ENCODE measurements at places on chromosomes 1 and 21.

DNA sequence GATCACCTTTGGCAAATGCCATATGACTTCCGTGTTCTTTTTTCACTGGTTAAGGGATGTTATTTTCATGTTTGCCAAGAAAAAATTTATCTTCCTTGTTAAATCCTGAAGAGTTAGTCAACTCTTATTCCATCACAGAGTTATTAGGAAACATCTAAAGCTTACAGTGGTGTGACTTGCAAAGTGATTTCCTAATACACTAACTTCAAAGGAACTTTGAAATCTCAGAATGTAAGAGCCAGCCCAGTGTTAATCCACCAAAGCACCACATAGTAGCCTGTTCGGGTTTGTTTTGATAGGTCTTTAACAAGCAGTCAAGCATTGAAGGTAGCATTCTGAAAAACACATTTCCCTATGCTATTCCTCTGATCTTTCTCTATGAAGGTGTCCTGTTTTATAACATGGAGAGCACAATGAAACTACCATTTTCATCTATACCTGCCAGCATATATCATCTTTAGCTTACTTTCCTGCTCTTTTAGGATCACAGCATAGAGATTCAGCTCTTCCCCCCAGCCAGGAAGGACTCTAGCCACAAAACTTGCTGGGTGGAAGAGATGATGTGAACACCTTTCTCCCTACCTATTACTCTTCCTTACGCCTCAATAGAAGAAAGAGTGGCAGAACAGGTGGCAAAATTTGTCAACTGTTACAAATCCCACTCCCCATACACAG lies 82.4 kb upstream of the MAGI3 start:
- no peak for DNase-seq

- no peak for DNase-seq
These were observed 43.9 kb upstream of the USP1 start for GRCh38 chr1:62392951-62393350.

GRCh38 chr1:87064309-87064708 lies 149.9 kb downstream of the HS2ST1 start:
- DNase-seq, result no peak

DNA sequence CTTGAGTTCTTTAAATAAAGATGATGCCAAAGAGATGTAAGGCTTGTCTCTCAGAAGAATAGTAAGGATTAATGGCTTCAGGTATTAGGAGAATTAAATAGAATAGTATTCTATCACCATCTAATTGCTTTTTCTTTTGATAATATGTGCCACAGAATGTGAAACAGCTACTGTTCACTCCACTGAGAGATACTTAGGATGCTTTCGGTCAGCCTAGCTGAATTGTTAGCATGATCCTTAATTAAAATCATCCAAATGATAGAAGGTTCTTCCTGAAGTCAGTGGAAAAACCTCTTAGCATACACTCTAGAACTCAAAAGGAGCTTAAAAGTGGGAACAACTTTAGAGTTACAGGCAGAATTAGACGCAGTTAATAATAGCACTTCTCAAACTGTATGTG lies 97.0 kb downstream of the RASAL2 start:
- no peak for DNase-seq

DNA sequence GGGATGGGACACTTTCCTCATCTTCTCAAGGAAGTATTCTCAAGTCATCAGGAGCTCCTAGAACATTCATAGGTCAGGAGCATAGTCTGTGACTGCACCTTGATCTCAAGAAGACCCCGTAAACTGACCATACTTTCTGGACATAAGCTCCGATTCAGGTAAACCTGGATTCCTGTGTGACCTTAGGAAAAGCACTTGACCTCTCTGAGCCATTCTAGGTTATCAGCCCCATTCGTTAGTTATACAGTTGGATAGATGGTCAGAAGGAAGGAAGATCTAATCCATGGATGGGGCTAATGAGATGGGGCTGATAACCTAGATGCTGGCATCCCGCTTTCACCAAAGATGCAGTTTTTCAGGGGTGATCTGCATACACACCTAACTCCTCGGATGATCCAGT lies 114.3 kb downstream of the EPHB2 start:
- DNase-seq, result no peak
